ENCODE measurements at places on chromosomes 7 and 10.
A peak's percentile ranks its signal among the peaks of the same experiment; 100 is the strongest.

DNA sequence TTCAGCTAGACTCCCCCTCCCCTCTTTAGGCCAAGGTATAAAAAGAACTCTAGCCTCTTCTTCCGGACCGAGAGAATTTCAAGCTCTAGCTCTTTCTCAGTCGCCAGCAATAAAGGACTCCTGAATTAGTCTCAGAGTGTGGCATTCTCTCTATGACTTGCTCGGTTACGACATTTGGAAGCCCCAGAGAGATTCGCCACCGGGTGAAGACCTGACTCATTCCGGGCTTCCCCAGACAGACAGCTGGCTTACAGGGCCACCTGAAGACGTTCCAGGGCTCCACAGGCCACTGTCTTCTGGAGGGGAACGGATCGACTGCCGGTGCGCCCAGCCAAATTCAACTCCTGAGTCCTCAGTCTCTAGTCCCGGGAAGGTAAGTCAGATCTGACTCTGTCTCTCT, at the start of gene AKR1B15:
Gene AKR1B15, plus strand, starts transcription at position 234 of the 400 bp plus-strand sequence. CDS start 15,510 bp downstream, outside the sequence.
- DNase-seq = no peak

DNA sequence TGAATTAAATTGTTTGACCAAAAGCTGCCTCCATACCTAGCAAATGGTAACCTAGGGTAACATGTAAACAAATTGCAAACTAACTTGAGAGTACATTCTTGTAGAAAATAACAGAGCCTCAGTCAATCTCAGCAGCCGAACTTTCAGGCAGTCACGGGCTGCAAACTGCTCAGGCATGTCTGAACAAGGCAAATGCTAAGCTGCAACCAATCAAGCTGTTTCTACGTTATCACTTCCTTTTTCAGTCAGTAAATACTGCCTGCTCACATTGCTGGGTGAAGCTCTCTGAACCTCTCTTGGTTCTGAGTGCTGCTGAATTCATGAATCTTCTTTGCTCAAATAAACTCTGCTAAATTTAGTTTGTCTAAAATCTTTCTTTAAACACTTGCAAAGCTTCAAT, 1212.4 kb downstream of the SORCS1 start:
- no peak for DNase-seq

DNA sequence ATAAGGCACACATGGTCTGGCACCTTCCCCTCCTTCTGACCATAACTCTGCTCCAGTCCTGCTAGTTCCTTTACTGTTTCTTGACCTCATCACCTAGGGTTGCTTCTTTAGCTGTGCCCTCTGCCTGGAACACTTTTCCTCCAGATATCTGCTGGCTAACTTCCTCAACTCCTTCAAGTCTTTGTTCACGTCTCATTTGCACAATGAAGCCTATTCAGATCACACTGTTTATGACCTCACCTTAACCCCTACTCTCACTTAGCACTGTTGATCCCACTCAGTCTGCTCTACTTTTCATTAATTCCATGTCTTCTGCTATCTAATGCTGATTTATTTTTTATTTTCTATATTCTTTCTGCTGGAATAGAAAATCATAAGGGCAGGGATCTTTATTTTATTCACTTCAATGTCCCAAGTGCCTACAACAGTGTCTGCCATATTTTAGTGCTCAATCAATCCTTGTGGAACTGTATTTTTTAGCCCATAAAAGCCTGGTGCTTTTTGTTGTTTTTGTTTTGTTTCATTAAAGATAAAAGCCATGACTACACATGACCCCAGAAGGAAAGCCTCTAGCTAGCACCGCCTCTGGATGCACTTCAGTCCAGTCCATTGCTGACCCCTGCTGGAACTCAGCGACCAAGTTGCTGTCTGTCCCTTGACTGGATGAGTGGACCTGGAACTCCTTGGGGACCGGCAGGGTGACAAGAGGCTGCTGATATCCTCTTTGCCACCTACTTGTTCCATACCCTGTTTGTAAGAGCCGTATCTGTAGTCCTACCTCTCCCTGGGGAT, 12.3 kb downstream of the KLF14 start:
- peak; percentile 48 for DNase-seq

- no peak for DNase-seq
Observed at GRCh38 chr7:77289387-77289786, 89.8 kb upstream of the FGL2 start.

GRCh38 chr10:108069096-108069495, 904.6 kb upstream of the SORCS1 start:
- no peak for DNase-seq

- DNase-seq = no peak
Observed at GRCh38 chr7:70114806-70115205, 516.5 kb downstream of the AUTS2 start.

GRCh38 chr7:18235819-18236218, 208.2 kb upstream of the PRPS1L1 start:
- no peak for DNase-seq

DNA sequence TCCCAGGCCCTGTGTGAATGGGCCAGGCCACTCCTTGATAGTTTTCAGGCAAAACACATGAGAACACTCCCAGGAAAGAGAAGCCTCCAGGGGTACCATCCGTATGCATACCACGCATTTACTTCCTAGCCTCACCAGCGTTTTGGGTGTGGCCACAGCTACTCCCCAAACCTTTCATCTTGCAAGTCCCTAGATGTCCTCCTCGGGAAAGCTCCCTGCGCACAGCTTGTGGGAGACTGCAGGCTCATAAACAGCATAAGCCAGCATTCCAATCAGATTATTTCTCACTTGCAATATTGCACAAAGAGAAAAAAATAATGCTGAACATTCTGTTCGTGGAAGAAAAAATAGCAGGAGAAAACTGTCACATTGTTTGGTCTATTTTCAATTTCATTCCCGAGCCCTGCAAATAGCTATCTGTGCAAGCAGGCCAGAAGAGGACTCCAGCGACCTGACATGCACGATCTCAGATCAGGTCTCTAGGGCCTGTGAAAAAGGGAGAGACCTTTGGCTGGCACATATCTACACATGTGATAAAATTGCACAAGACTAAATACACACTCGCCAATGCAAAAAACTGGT, 175.6 kb downstream of the PLXNA4 start:
- no peak for DNase-seq

DNA sequence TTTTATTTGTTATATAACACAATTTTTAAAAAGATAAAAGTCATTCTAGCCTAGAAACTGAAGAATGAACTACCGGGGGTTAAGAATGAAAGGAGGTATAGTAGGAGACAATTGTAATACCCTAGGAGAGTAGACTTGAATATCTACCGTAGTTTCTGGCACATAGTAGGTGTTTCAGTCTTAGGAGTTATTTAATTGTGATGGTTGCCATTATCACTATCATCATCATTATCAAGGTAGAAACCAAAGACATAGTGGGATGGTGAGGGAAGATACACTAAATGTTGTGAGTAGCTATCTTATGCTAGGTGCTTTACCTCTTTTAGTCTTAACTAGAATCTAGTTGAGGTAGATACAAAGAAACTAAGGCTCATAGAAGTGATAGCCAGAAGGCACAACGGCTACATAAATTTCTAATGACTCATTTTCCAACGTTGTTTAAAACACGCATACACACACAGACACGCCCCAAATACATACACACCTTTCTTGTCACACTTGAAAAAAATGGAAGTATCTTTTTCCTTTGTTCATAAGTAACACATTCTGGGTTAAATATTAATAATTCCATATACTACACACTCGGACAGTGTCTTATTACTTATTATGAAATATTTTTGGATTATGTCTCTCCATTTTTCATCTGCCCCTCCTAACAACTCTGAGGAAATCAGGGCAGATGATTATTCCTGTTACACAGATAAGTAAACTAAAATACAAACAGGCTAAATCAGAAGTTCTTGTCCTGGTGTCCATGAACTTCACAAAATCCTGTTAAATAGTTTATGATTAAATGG, 2.0 kb upstream of the ANLN start:
- no peak for DNase-seq

DNA sequence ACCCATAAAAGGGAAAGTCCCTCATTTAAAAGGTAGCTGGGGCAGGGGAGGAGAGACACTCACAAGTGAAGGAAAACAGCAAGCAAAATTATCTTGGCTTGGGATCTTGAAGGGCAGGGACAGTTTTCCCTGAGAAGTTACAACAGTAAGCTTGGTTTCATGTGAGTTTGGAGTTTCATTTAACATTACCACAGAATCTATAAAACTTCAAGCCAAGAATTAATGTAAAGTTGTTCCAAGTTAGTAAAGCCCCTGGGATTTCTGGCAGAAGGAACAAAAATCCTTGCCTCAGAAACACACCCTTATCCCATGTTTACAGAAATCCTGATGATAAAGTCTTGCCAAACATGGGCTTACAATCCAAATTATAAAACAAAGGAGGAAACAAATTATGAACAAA, 19.2 kb downstream of the CRPPA start:
- DNase-seq = no peak

DNA sequence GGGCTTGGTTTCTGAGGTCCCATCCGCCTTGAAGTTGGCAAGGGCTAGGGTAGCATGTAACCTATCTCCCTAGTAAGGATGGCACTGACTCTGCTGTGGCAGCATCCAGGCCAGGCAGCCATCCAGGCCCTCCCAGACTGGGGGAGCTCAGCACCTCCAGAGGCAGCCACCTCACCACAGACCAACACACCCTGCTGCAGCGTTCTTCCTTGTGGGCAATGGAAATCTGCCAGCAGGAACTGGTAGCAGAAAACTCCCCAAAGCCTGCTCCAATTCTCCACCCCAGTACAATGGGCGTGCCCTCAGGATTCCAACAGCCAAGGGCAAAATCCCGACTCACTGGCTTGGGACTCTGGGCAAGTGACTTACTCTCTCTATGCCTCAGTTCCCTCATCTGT, 27.5 kb downstream of the DLG5 start:
- peak; percentile 66 for DNase-seq

GRCh38 chr7:14936554-14936953, 34.0 kb upstream of the DGKB start:
- DNase-seq = no peak

GRCh38 chr7:99551334-99551733, 580 bp downstream of the FAM200A start:
- DNase-seq = no peak

GRCh38 chr10:124612611-124613498, 131.3 kb downstream of the FAM53B start:
- DNase-seq = no peak

- DNase-seq = no peak
Observed at GRCh38 chr10:131860311-131860710, 40.5 kb upstream of the PPP2R2D start.

- DNase-seq = no peak
Observed at GRCh38 chr10:123639131-123639530, 27.0 kb upstream of the GPR26 start.

- DNase-seq = peak; percentile 32
Observed at GRCh38 chr10:50325449-50326171, 74.3 kb upstream of the ASAH2 start.

- no peak for DNase-seq
Observed at GRCh38 chr7:27923642-27923980, 183.6 kb downstream of the TAX1BP1 start.

Data from HTR-8/SVneo (cell line).